ENCODE measurements at places on chromosomes 1 and 21.

DNA sequence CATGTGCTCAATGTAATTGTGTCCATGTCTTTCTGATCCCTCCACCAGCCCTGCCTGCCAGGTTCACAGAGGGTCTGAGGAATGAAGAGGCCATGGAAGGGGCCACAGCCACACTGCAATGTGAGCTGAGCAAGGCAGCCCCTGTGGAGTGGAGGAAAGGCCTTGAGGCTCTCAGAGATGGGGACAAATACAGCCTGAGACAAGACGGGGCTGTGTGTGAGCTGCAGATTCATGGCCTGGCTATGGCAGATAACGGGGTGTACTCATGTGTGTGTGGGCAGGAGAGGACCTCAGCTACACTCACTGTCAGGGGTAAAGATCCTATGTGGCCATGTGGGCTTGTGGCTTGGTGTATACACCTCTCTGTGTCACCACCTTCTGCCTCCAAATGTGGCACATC lies 91.4 kb downstream of the OBSCN start:
- DNase-seq: no peak

- DNase-seq: no peak
These were observed 1.1 kb downstream of the ADGRL2 start for GRCh38 chr1:81801651-81802456.

GRCh38 chr1:121546830-121547591 lies 362.2 kb downstream of the SRGAP2C start:
- DNase-seq: no peak

- no peak for DNase-seq
These were observed 32.3 kb downstream of the CCN1 start for GRCh38 chr1:85612704-85613361.

- DNase-seq: peak; percentile 99
These were observed 2.5 kb downstream of the MTHFR start for GRCh38 chr1:11802973-11803885.

GRCh38 chr1:62384276-62385005 lies 52.4 kb upstream of the USP1 start:
- no peak for DNase-seq

- no peak for DNase-seq
These were observed 274.8 kb upstream of the RUNX1 start for GRCh38 chr21:35323947-35324346.

DNA sequence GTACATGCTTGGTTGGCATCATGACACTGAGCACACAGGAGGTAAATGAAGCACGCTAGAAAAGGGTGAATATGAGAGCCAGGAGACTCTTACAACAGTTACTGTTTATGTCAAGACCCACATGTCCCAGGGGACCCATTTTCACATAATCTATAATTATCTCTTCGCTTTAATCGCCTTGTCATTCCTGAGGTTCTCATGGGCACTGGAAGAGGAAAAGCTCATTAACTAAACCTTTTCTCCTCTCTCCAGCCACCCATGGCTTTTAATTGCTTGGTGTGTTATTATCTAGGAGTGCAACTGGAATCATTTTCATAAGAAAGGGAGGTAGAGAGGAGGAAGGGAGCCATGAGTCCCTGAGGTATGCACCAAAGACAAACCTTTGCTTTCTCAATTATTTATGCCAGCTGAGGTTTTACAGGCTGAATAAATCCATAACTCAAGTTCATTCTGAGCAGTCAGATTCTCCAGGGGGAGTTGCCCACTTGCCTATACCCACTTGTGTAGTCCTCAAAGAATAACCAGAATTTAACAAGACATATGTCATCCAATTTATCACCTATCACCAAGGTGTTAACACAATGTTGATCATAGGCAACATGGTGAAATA lies 77.4 kb downstream of the ACBD6 start:
- DNase-seq: no peak

- DNase-seq: no peak
These were observed 468.8 kb downstream of the CAMTA1 start for GRCh38 chr1:7253988-7254587.

DNA sequence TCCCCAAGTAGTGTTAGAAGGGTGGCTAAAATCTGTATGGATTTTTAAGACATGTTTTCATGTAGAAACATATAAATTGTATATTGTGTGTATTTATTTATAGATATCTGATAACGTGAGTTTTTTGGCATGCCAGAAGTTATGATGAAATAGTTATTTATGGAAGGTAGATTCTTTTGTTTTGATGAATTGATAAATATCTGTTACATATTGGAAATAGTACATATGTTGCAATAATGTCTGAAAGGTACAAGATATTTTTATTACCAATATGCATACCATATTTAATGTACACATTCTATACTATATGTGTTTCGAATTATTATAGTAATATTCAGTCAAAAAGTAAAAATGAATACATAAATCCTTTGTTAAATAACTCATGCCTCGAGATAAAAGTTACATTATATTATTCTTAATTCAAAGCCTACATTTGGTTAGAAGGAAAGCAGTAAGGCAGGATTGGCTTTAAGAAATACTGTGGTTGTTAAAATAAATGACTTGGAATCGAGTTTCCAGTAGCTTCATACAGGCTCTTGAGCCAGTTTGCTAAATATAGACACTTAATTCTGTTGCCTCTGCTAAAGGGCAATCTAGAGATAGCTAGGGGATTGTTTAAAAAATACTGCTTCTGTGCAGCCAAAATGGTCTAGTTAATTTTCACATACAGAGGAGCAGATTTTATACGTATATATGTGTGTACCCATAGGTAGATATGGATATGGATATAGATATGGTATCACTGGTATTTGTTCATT lies 1175.1 kb upstream of the B3GALT2 start:
- DNase-seq: no peak

GRCh38 chr1:60655679-60656355 lies 426.5 kb upstream of the NFIA start:
- no peak for DNase-seq

DNA sequence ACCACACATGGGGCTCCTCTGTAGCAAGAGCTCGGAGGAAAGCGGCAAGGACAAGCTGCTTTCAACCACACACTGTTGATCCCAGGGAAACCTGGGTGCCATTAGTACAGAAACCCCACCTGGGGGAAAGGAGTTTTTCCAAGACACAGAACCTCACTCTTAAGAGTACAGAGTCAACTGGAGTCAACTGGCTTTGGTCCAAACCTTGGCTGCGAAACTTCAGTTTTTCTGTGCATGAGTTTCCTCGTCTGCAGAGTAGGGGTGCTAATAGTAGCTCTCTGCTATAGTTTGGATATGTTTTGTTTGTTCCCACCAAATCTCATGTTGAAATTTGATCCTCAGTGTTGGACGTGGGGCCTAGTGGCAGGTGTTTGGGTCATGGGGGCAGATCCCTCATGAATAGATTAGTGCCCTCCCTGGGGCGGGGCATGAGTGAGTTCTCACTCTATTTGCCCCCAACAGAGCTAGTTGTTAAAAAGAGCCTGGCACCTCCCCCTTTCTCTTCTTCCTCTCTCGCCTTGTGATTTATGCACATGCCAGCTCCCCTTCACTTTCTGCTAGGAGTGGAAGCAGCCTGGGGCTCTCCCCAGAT lies 161.1 kb downstream of the PIGK start:
- no peak for DNase-seq

GRCh38 chr1:154730986-154731489 lies 123.1 kb upstream of the ADAR start:
- no peak for DNase-seq

- no peak for DNase-seq
These were observed 49.2 kb upstream of the CRB1 start for GRCh38 chr1:197218857-197219256.

DNA sequence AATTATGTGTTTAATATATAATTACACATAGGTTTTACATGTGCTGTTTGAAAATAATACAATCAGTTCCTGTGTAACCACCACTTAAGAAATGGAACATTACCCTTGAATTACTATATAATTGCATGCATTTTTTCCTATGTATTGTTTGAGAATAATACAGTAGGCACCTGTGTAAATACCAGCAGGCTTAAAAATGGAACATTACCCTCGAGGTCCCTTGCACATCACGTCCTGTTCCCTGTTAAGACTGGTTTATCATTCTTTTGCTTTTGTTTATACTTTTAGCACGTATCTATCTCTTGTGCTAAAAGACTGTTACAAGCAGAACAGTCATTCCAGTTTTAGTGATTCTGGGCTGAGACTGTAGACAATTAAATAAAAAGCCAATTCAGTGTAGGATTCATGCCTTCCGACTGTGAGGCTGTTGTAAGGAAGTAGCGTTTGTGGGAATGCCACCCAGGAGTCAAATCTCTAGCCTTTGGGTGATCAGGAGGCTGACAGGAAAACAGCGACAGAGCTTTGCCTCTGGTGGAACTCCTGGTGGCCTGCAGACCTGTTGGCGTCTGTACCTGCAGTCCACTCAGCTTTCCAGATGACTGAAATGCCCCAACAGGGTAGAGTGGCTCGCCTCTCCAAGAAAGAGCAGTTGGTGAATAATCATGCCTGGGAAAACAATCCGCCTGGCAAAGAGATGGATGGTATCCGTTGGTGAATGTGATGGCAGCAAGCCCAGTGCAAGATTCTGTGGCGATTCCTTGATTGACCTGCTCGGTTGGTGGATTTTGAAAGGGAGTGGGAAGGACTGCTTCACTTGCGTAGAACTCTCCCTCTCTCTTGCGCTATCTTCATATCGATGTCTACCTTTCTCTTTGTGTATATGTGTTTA lies 58.0 kb downstream of the DISC1 start:
- DNase-seq: no peak

DNA sequence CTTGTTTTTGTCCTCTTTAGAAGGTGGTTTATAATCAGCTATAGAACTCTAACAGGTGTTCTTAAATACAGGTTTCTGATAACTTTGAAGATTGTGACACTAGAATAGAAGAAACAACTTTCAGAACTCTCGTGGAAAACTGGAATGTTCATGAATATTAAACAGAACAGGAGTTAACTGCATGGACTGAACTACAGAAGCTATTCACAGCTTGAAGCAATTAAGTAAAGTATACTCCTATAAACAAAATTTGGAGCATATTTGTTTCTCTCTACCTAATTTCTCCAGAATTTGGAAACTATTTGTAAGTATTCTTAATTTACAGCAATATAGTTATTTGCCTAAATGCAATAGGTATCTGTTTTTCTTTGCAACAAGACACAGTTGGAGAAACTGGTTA lies 824.8 kb downstream of the ADGRL2 start:
- no peak for DNase-seq

DNA sequence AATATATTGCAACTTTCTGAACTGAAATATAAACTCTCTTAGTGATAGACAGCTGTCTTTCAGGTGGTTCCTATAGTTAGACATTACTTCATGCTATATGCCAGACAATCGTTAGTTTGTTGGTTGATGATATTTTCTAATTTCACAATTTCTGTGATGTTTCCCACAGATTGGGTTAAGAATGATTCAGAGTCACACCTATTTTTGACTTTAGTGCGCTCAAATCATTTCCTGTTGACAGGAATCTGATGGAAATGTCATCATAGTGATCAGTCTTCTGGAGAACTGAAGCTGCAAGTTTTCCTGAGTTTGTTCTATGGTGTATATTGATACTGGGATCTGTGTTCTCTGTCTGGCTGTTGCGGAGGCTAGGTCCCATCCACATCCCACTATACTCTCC lies 119.7 kb downstream of the C1orf21 start:
- DNase-seq: no peak

DNA sequence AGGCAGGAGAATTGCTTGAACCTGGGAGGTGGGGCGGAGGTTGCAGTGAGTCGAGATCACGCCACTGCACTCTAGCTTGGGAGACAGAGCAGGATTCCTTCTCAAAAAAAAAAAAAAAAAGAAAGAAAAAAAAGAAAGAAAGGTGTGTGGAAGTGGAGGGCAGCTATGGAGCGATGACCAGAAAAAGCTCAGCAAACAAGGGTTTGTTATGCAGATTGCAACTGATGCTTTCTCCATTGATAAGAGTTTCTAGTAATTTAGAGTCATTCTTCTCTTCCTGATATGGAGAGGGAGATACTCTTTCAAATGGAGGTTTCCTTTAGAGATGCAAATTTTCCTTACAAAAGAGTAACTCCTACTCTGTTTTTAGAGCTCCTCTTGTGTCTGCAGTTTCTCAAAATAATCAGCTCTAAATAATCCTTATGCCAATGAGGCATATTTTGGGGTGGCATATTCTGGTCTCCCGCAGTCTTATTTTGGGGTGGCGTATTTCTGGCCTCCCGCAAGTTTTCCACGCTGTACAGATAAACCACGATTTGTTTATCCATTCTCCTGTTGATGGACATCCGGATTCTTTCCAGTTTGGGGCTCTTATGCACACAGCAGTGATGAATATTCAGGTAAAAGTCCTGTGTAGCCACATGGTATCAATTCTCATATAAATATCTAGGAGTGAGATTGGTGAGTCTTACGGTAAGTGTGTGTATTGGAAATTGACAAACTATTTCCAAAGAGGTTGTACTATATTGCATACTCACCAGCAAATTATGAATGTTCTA lies 30.7 kb upstream of the RCC2 start:
- no peak for DNase-seq

GRCh38 chr1:192805832-192806323 lies 3.0 kb upstream of the RGS2 start:
- DNase-seq: peak; percentile 29

GRCh38 chr1:93180723-93181613 lies at the start of gene CCDC18:
TSS of gene CCDC18 (plus strand) at chr1:93180724. CDS start at chr1:93183362, 2,638 bp downstream.
- peak; percentile 20 for DNase-seq

- DNase-seq: no peak
These were observed 228.8 kb upstream of the KAZN start for GRCh38 chr1:14369526-14370213.

- no peak for DNase-seq
These were observed 171.9 kb upstream of the BEND5 start for GRCh38 chr1:48948562-48948961.

DNA sequence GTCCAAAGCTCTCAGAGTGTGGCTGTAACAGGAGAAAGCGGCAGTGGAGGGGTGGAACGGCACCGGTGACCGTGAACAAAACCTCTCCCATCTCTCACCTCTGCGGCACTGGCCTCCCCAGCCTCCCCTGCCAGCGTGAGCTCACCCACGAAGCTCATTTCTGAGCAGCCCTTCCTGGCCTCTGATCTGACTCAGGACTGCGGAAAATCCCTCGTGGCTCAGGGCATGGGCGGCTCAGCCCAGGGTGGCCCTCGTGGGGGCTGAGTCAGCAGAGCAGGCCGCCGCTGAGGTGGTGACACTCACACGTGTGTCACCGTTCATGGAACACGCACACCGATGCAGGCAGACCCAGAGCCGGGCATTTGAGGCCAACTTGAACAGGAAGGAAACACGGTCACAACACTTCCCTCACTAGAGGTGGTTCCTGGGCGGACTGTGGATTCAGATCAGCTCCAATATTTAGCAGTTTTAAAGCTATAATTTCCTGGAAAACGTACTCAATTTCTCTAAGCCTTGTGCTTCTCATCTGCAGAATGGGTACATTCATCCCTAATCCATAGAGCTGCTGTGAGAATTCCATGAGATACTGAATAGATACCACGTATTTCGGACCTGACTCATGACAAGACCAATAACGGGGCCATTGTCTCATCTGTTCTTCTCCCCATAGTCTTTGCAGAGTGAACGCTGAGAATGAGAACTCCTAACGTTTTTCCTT lies 115.0 kb upstream of the TMPRSS2 start:
- no peak for DNase-seq

DNA sequence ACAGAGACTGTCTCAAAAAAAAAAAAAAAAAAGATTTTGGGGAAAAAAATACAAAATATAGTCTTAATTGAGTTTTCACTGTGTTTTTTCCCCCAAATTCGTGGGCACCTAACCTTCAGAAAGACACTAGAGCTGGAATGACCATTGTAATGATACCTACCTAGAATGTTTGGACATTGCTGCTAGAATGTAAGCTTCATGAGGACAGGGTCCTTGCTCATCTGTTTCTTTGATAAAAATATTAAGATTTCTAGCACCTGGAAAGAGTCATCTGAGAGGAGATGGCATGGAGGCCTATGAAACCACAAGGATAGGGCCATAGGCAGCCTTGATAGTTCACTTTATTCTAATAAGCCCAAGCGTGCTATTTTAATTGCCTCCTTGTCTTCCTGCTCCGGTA lies 6.5 kb downstream of the LRRC8D start:
- no peak for DNase-seq
